NCI-H1694 treated with DMSO at 0.1 percent for 48 hours (cell line): ENCODE measurements at places on chromosomes 13 and 19.

DNA sequence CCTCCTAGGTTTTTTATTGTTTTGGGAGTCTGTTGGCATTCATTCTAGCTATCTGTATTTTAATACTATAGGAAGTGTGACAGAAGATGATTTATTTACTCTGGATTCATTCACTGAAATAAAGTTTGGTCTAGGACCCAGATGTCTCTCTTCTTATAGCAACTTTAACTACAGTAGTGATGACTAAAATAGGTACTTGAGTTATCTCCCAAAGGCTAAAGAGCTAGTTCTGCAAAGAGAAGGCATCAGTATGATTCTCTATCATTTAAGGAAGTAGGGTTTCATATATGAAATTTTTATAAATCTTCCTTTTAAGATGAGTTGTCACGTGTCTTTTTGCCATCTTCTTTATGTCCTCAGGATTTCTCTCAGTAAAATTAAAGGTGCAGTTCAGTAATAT lies 507.4 kb downstream of the KCTD12 start:
- DNase-seq, result no peak

- DNase-seq, result no peak
Observed at GRCh38 chr19:33660410-33661124, 38.8 kb downstream of the CHST8 start.

- DNase-seq, result no peak
Observed at GRCh38 chr19:33194886-33195644, 935 bp downstream of the LRP3 start.

DNA sequence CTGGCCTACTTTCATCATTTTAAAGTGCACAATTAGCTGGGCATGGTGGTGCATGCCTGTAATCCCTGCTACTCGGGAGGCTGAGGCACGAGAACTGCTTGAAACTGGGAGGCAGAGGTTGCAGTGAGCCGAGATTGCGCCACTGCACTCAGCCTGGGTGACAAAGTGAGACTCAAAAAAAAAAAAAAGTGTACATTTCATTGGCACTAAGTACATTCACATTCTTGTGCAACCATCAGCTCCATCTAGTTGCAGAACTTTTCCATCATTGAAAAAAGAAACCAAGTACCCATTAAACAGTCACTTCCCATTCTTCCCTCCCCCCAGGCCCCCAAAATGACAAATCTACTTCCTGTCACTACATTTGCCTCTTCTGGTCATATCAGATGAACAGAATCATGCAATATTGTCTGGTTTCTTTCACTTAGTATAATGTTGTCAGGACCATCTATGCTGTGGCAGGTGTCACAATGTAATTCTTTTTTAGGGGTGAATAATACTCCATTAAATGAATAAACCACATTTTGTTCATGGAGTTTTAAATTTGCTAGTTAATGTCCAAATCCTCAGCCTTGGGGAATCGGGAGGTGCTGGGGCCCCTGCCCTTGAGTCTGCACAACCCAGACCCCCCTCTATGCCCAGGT lies 7.4 kb upstream of the SIGLEC11 start:
- no peak for DNase-seq

DNA sequence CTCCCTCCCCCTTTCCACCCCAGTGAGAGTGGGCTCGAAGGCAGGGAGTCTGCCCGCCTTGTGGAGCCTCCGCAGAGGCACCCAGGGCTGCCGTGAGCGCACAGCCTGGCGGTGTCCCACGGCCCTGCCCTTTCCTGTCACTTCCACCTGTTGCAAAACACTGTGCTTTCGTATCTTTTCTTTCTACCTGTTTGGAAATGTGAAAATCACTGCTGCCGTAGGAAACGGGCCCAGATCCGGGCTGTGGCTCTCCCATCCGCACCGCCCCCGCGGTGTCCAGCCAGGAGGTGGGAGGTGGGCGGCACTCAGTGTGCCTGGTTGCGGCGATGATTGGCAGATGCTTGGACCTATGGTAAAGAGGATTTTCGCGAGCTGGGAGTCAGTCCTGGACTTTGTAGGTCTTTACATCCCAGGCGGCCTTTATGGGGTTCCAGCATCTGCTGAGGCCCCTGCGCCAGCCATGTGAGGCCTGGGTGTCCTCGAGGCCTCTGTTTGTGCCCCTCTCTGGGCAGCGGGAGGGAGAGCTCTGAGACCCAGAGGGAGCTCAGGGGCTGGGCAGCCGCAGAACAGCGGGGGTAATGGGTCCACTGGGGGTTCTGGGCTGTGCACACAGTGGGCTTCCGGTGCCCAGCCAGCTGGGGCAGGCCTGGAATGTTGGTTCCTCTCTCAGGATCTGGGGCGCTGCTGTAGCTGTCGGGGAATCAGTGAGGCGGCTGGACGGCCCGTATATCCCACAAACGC lies 6.1 kb downstream of the STK11 start:
- no peak for DNase-seq

DNA sequence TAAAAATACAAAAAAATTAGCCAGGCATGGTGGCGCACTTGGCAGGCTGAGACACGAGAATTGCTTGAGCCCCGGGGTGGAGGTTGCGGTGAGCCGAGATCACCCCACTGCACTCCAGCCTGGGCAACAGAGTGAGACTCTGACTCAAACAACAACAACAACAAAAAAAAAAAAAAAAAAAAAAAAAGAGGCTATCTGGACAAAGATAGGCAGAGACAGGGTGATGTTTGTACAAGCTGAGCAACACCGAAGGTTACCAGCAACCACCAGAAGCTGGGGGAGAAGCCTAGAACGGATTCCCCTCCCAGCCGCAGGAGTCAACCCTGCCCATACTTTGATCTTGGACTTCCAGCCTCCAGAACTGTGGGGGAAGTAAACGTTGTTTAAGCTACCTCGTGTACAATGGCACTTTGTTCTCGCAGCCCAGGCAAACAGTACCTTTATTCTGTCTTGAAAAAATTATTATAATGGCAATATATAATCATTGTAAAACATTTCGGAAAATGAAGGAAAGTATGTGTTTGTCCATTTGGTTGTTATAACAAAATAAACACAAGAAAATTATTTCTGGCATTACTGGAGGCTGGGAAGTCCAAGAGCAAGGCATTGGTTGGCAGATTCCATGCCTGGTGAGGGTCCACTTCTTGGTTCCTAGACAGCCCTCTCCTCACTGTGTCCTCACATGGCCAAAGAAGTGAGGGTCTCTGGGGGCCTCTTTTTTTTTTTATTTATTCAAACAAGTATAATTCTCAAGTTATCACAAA lies 39.8 kb upstream of the LATS2 start:
- no peak for DNase-seq

GRCh38 chr19:22622901-22623840 lies 11.0 kb upstream of the ZNF492 start:
- DNase-seq, result no peak

GRCh38 chr19:14147797-14148605 lies 11.6 kb upstream of the ASF1B start:
- DNase-seq, result no peak

GRCh38 chr13:107438251-107438650 lies 777.1 kb downstream of the LIG4 start:
- no peak for DNase-seq

GRCh38 chr13:36673352-36673751 lies 468 bp upstream of the SERTM1 start:
- DNase-seq, result no peak

- no peak for DNase-seq
Observed at GRCh38 chr13:26677156-26677555, 83.4 kb downstream of the GPR12 start.

- DNase-seq, result no peak
Observed at GRCh38 chr13:95243207-95243606, 58.0 kb downstream of the ABCC4 start.

GRCh38 chr13:27172495-27172842 lies 858 bp upstream of the USP12 start:
- no peak for DNase-seq

- DNase-seq, result no peak
Observed at GRCh38 chr13:67296511-67296910, 66.4 kb upstream of the PCDH9 start.

DNA sequence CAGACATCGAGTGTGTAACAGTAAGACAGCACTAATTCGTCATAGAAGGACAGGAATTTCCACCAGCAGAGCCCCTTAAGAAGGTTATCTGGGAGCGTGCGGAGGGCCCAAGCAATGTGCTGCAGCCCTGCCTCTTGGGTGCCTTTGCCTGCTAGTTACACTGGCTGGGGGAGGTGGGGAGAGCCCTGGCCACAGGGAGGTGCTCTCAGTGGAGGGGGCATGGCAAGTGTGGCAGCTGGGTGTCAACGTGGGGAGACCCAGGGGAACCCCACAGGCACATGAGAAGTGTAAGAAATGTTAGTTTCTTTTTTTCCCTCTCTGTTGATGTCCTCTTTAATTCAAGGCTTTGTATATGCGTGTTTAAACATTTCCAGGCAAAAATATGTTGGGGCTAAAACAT lies 50.9 kb upstream of the TMTC4 start:
- no peak for DNase-seq

DNA sequence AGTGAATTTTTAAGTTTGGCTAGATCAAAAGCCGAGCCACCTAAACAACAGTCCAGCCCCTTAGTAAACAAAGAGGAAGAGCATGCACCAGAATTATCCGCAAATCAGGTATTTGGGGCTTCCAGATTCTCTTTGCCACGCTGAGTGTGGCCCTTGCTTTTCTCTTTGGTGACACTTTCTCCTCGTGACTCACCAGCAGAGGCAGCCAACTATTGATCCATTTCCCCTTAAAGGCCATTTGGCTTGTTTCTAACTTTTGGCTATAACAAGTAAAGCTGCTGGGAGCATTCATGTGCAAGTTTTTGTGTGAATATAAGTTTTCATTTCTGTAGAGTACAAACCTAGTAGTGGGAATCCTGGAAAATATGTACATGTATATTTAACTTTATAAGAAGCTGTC lies 17.6 kb upstream of the WDR88 start:
- no peak for DNase-seq

DNA sequence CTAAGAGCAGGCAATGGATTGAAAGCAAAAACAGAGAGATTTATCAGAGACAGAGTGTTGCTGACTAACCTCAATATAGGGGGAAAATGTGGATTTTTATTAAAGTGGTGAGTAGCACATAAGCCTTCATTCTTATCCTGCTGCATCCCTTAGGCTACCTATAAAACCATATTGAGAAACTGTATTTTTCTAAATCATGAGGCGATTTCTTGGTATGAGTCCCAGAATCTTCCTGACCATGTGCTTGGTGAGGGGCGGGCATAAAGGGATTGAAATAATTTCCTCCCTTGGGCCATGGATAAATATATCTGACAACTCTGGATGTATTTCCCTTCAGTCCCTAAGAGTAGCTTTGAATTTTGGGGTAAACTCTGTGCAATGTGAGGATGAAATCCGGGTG lies 72.8 kb downstream of the EFNB2 start:
- no peak for DNase-seq

DNA sequence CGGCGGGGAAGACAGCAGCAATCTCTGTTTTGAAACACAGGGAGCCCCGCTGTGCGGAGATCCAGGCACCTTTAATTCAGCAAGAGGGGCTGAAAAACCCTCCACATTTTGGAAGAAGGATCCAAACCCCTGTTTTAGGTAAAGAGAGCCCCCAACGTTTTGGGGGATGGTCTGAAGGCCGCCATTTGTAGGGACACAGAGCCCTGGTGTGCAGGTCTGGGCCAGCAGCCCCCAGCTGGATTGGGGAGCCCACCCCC lies 3.5 kb upstream of the HOOK2 start:
- DNase-seq, result no peak

DNA sequence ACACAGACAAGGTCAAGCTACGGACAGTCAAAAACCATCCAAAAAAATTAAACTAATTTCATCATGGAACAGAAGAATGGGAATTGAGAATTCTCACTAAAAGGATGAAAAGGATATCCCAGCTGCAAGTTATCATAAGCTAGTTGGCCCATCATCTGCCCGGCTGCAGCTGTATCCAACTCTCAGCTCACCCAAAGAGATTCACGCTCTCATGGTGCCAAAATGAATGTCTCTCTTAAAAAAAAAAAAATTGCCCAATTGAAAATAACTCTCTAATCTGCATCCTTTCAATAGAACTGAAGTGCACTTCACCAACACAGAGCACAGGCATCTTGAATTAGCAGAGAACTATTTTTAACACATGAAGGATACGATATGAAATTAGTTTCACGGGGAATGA lies 20.0 kb downstream of the ENOX1 start:
- DNase-seq, result peak; percentile 37

DNA sequence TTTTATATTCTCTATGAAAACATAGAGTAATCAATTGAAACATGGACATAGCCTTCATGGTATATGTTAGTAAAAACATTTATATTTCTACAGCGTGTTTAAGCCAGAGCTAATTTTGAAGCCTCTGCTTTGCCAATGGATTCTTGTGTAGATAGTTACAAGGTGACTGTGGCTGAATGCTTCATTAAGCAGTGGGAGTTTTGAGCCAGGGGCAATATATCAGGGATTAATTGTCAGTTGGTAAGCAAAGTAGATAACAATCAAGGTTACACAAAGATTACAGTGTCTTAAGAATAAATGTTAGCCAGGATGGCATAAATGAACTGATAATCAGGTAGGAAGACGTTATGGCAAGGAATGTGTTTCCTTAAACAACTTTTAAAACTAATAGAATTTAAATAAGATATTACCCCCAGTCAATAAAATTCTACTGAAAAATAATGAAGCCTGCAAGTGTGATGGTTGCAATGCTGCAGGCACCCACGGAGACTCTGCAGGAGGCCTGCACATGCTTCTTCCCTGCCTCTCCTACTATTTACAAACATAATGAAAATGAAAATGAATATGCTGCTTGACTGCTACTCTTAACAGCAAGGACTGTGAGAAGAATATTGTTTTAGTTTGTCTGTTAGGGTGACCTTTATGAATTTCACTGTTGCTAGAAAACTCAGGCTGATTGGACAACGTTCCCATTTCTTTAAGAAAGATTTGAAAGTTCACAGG lies 588.5 kb downstream of the GPC5 start:
- DNase-seq, result no peak

- no peak for DNase-seq
Observed at GRCh38 chr19:18999896-19000620, 33.3 kb downstream of the SUGP2 start.

- no peak for DNase-seq
Observed at GRCh38 chr13:59337070-59337469, 826.7 kb downstream of the DIAPH3 start.

GRCh38 chr19:47002106-47002766 lies 17.4 kb upstream of the NPAS1 start:
- DNase-seq, result no peak

DNA sequence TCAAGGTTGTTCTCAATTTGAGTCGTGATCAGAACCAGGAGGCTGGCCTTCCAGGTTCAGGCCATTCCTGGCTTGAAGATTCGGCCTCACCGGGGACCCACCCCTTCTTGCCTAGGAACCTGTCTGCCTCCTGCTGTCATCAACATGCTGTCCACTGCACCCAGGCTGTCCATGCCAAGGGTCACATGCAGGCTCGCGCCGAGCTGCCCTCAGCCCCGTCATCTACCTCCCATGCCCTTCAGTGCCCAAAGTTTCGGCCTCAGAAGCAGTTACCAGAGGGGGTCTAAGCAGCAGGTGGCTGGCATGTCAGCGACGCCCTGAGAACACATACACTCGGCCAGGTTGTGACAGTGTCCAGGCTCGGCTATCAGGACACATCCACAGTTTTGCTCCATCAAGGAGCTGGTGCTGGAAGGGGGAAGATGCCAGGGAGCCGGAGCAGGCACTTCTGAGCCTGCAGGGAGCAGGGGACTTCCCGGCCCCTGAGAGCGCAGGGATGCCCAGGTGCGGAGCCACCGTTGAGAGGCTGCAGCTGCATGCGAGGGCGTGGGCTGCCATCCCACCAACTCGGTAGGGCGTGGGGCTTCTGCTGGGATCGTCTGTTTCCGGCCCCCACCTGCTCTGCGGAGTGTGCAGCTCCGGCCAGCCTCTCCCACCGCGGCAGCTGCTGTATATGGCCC lies 590.9 kb upstream of the SLITRK5 start:
- DNase-seq, result no peak

GRCh38 chr13:24097667-24098066 lies 62.9 kb upstream of the SPATA13 start:
- no peak for DNase-seq

- no peak for DNase-seq
Observed at GRCh38 chr19:12607631-12608030, 3.0 kb downstream of the ZNF490 start.
